ENCODE measurements at places on chromosomes 7 and 10.

DNA sequence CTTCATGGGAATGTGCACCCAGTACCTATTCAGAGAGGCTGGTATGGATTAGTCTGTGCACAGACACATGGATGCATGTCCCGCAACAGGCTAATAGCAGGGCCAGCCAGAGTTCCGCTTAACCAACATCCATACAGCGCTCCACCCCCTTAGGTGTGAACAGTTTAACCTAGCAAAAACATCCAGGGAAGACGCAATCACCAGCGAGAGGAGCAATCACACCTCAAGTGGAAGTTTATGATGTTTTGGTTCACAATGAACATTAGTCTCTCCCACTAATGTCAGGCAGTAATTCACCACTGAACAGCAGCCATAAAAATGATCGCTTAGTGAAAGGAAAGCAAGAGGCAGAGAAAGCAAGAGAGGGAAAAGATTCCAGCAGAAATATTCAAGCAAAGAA is 91.1 kb downstream of the PLXNA4 start:
- no peak for DNase-seq

- DNase-seq = no peak
Measured at GRCh38 chr7:34042406-34042805, 137.1 kb downstream of the BMPER start.

DNA sequence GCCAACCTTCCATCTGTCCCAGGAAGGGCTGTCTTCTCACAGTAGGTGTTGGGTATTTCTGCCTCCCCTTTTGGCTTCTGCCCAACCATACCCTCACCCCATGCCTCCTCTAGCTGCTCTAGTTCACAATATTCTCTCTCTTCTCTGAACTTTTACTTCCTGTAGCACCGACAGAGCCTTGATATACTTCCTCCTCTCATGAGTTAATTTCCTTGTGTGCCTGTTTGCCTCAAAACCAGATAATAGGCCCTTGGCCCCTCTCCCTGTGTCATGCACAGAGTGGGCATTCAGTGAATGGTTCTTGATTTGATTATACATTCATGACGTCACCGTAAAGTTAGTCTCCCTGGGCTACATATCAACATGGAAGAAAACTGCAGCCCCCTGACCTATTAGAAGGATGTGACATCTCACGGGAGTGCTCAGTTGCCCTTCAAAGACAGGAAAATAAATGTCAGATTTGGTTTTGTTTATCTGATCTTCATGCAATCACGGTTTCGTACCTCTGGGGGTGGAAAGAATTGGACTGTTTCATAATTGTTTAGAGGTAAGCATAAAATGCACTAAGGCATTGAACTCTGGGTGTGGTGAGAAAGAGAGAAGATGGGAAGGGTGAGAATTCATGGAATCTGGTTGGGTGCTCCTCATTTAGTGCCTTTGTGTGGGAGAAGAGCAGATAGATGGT is 127.7 kb downstream of the ITIH5 start:
- no peak for DNase-seq

DNA sequence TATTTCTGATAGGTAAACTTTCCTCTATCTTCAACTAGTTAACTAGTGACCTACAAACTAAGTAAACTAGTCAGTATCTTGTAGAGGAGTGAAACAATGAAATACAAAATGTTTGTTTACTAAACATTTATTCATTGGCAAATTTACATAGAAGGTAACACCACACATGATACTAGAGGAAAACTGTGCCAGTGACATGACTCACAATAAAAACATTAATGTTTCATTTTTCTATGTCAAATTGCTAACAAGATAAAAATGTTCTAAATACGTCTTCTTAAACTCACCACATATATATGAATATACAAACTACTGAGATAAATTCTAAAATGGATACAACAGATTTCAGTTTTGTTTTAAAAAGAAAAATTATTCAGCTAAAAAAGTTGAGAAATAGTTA is 471.3 kb downstream of the PARD3 start:
- no peak for DNase-seq

DNA sequence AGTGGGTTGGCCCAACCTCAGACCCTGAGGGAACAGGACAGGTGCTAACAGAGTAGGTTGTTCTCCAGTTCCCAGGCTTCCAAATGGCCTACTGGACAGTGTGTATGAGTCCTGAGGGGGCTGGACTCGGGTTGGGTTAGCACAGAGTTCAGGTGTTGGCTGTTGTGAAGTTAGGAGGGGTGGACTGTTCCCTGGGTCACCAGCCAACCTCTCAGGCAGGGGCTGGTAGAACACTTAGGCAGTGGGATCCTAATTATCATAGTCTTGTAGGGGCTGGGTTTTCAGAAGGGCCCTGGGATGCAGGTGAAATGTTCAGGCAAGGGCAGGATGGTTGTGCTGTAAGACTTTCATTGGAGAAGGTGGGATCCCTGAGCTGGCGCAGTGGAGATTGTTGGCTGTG is 293.0 kb downstream of the ZWINT start:
- DNase-seq = no peak

DNA sequence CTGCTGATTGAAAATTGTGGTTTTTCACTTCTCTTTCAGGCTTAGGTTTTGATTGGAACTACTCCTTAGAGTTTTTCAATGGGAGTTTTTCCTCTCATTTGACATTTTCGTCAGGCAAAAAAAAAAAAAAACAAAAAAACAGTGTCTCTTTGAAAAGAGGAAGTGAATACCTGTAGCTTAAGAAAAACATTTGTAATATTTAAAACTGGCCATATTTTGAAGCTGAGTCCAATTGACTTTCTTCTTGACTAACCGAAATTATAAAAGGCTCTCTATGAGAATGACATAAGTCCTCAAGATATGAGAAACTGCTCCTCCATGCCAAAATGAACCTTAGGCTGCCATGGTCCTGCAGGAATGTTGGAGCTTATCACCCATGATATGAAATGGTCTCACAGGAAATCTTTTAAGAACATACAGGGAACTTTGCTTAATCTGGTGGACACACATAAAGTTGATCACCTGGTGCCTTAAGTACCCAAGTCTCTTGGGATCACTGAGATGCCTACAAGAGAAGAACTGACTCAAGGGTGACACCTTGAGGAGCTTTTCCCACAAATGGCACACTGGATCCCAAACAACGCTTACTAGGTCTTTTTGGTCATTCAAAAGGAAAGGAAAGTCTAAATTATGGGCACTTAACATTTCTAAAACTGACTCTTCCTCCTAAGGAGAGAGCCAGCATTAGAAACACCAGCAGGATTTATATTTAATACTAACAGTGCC is 263.4 kb downstream of the CDC14C start:
- no peak for DNase-seq

GRCh38 chr7:107874605-107875446 is 16.2 kb upstream of the DLD start:
- peak; percentile 34 for DNase-seq

DNA sequence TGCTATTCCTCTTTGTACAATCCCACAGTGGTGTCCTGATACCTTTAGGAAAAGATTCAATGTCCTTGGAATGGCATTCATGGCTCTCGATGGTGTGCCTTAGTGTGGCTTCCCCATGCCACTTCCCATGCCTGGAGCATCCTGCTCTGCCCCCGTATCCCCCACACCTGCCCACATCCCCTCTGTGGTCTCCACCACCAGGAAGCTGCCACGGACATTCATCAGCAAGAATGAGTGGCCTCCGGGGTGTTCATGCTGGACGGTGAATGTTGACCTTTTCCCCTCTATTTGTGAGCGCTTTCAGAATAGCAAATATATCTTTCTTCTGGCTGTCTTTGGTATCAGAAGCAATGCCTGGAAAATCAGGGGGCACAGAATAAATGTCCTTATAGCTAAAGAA is 262.0 kb upstream of the NRP1 start:
- DNase-seq = peak; percentile 20

- DNase-seq = no peak
Measured at GRCh38 chr10:72292223-72292691, 18.5 kb downstream of the DDIT4 start.

- DNase-seq = no peak
Measured at GRCh38 chr10:114908896-114909295, 29.1 kb upstream of the TRUB1 start.

- no peak for DNase-seq
Measured at GRCh38 chr7:131829947-131830558, 273.6 kb upstream of the PODXL start.

- no peak for DNase-seq
Measured at GRCh38 chr7:124893140-124893827, 36.3 kb downstream of the POT1 start.

- no peak for DNase-seq
Measured at GRCh38 chr7:143393267-143394041, 12.3 kb downstream of the ZYX start.

GRCh38 chr10:132382231-132382922 is 14.6 kb upstream of the PWWP2B start:
- no peak for DNase-seq

- DNase-seq = no peak
Measured at GRCh38 chr10:60735244-60735643, 43.0 kb upstream of the CDK1 start.
